OCI-M1 (cell line): ENCODE measurements at places on chromosomes 13 and 19.

DNA sequence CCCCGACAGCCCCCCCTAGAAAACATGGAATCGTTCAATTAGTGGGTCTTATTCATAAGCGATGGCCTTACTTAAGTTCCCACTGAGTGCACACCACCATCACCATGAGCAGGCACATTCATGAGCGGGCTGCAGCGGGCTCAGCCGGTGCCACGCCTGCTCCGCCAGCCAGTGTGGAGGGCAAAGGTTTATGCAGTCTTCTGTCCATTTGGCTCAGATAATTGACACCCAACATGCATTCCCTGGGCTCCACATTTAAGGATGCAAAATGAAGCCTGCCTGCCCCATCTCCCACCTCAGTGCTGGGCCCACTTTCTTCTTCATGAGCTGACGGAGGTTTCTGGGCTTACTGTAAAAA is 12.1 kb downstream of the C19orf12 start:
- DNase-seq: no peak

DNA sequence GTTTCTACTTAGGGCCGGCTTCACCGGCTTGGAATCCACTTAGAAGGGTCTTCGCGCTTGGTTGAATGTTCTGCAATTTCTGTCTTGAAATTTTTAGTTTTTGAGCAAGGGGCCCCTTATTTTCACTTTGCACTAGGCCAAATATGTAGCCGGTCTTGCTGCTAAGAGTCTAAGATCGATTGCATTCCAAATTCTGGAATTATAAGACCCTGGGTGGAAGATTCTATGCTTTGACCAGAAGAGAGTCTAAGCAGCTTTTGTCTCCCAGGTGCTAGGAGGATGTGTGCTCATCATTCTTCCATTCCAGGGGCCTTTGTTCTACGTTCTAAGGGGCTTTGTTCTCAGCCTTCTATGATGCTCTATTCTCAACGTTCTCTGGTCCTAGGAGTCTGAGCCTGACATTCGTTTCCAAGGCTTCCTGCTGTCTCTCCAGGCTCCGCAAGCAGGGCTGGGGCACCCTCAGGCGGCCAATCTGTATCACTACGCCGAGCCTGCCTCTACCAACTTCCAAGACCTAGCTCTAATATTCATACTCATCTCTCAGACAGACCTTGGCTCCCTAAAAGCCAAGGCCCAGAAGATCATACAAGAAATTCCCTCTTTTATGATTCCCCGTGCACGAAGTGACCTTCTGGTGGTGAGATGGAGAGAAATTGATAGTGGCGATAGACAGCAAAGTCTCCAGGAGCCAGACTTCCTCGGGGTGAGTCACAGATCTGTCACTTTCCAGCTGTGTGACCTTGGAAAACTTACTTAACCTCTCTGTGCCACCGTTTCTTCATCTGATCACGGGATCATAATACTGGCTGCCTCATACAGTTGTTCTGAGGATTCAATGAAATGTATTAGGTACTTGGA is 982 bp upstream of the DACT3 start:
- DNase-seq: peak; percentile 93

GRCh38 chr13:32044446-32044845 is 12.9 kb downstream of the FRY start:
- DNase-seq: no peak

DNA sequence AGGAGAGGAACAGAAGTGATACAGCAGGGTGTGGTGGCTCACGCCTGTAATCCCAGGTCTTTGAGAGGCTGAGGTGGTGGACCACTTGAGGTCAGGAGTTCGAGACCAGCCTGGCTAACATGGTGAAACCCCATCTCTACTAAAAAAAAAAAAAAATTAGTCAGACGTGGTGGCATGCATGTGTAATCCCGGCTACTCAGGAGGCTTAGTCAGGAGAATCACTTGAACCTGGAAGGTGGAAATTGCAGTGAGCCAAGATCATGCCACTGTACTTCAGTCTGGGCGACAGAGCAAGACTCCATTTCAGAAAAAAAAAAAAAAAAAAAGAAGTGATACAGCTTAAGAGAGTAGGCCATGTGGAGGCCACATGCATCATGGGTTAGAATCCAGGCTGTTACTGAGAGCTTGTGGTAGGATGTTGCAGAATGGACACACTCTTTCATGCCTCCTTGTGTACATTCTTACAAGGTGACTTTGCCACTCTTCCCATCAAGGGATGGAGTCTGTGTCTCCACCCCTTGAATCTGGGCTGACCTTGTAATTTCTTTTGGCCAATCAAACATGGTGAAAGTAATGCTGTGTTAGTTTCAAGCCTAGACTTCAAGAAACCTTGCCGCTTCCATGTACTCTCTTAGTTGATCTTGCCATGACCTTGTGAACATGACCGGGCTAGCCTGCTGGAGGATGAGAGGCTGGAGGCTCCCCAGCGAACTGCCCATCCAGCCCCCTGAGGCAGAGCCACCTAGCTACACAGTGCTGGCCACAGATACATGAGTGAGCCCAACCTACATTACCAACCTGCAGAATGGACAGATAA is 12.3 kb downstream of the FAM187B start:
- DNase-seq: no peak

- no peak for DNase-seq
Observed at GRCh38 chr19:51375504-51376221, 3.2 kb upstream of the NKG7 start.

DNA sequence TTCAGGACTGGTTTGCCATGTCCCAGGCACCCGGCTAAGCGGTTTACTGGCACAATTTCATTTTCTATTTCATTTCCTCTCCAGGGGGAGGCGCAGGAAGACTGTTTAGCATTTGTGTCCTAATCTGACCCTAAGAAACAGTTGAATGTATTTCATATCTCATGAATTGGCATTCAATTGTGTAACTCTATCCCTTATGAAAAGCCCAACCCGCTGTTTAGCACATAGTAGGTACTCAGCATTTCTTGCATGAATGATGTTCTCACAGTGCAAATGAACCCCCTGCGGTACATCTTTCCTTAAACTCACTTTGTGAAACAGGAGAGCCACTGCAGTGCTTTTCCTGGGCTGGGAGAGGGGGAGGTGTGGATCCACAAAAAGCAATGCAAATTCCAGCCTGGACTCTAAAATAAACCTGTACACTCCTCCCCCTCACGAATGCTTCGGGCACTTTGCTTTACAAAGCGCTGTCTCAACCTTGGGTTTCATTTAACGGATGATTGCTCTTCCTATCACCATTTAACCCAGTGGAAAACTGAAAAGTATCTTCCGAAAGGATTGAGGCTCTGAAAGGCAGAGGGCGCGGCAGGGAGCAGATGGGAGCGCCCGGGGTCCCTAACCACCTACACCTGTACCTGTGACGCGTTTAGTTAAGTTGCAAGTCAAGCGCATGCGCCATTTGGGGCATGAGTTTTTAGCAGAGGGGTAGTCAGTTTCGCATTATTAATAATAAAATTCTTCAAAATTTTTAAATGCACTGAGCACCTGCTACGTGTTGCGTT is 1.2 kb upstream of the EEF2 start:
- peak; percentile 88 for DNase-seq

- peak; percentile 84 for DNase-seq
Observed at GRCh38 chr13:46831588-46832194, 34.7 kb upstream of the ESD start.

DNA sequence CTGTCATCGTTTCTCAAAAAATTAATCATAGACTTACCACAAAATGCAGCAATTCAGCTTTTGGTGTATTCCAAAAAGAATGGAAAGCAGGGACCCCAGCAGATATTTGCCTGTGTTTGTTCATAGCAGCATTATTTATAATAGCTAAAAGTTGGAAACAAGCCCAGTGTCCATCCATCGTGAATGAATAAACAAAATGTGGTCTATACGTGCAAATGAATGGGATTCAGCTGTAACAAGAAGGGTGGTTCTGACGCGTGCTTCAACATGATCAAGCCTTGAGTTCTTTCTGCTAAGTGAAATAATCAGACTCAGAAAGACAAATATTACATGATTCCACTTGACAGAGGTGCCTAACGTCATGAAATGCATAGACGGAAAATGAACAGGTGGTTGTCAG is 36.4 kb downstream of the PSG11 start:
- DNase-seq: no peak

DNA sequence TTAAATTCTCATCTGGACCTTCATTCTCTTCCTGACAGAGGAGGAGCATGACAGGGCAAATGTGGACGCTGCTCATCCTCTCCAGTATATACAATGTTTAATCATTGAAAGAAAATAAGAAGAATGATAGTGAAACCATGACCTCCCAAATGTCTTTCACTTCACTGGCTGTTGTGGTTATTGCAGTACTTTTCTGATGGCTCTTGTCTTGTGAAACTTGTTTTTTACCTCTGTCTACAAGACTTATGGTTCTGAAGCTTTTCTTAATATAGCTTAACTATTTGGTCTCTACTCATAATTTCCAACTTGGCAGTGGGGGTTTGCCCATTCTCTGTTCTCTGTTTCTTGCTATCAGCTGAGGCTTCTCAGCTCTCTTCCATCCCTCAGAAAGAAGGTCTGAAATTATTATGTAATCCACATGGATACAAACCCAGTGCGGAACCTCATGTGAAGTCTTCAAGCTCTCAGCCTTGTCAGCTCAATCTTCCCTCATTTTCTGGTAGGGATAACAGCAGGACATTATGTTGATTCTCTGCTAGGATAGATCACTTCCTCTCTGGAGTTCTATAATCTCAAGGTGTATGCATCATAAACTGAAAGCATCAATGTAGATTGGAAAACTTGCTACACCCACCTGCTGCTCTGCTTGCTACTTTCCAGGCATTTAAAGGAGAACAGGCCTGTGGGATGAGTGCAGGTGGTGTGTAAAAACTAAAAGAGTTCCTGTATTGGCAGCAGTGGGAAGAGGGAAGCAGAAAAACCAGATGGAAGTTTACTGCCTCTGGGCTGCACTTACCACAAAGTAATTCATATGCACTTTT is 250.3 kb upstream of the HTR2A start:
- DNase-seq: no peak

DNA sequence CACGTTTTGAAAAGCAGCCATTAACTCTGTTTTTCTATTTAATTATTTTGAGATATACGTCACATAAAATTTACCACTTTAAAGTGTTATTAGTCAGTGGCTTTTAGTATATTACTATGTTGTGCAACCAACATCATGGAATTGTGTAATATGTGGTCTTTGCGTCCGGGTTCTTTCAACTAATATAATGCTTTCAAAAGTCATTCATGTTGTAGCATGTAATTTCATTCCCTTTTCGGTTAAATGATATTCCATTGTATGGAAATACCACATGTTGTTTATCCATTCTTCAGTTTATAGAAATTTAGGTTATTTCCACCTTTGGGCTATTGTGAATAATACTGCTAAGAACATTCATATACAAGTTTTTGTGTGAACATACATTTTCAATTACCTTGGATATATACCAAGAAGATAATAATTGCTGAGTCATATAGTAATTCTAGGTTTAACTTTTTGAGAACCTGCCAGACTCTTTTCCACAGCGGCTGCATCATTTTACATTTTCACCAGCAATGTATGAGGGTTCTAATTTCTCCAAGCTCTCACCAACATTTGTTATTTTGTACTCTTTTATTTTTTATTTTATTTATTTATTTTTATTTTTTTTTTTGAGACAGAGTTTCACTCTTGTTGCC is 28.1 kb upstream of the CLDN10 start:
- DNase-seq: no peak

- DNase-seq: no peak
Observed at GRCh38 chr13:37273836-37274235, 168.4 kb upstream of the CSNK1A1L start.

- no peak for DNase-seq
Observed at GRCh38 chr19:7505288-7505681, 10.6 kb upstream of the ZNF358 start.

DNA sequence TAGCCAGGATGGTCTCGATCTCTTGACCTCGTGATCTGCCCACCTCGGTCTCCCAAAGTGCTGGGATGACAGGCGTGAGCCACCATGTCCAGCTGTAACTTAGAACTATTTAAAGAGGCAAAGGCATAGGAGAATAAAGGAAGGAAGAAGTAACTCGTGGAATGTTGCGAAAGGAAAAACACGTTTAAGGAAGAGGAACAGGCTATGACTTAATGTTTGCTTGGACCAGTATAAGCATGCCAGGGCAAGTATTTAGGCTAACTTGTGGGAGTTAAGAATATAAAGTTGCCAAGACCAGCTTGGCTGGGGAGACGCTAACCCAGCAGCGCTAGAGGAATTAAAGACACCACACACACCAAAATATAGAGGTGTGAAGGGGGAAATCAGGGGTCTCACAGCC is 33.5 kb downstream of the ZNF844 start:
- no peak for DNase-seq

GRCh38 chr19:45097776-45098520 is 5.0 kb downstream of the PPP1R37 start:
- DNase-seq: peak; percentile 87

DNA sequence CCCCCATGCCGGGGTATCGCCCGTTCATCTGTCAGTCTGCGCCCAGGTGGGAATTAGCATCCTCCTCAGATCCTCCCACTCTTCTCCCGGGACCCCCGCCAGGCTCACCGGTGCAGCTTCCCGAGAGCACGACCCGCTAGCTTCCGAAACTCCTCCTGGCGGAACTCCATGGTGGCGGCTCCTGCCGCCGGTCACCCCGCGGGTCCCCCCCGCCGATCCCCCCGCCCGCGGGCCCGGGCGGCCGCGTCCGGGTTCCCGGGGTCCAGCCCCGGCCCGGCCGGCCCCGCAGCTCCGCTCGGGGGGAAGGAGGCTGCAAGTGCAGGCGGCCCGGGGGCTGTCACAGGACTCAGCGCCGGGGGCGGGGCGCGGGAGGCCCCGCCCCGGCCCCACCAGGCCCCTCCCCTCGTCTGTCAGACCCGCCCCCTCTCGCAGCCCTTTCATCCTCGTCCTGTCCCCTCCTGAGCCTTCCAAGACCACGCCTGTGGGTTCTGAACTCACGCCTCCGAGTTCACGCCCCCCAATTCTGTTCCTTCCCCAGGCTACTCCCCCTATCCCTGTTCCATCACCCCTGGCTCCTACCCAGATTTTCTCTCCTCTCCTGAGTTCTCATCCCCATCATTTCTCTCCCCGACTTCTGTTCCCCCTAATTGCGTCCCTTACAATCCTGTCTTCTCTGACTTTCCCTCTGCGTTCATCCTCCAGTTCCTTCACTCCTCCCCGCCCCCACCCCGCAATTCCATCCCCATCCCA is at the start of gene SLC17A7:
SLC17A7 (minus strand) TSS at position 318 of the 750 bp plus-strand sequence; CDS start at position 170, 148 bp downstream.
- DNase-seq: no peak

DNA sequence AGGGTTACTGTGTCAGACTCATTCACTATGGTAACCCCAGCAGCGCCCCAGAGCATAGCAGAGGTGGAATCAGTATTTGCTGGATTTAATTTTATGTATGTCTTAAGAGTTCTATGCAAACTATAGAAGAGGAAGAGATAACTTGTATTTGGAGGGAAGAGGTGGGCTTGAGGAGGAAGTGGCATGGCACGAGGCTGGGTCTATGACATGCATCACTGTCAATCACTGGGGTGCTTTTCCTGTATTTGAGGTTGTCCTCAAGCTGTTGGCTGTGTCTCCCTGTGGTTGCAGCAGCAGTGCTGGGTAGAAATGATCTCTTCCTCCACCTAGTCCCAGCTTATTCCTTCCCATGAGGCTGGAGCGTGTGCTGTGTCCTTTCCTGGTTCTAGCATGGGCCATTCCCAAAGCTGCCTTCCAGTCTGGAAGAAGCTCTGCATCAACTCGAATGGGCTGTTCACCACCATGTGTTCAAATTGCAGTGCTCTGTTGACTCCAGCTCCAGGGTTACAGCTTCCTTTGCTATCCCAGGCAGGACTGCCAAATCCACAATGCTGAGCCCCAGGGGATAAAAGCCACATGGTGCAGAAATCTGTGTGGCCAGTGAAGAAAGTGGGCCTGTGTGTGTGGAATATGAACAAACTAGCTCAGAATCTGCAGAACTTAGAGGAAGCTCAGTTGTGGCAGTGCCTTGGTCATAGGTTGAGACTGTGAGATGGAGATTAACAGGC is 73.1 kb upstream of the MTIF3 start:
- no peak for DNase-seq

GRCh38 chr19:5091684-5092480 is 123.0 kb downstream of the KDM4B start:
- DNase-seq: no peak
